ENCODE measurements at places on chromosomes 2 and 18.

- no peak for DNase-seq
Measured at GRCh38 chr18:36281936-36282335, 15.6 kb upstream of the FHOD3 start.

DNA sequence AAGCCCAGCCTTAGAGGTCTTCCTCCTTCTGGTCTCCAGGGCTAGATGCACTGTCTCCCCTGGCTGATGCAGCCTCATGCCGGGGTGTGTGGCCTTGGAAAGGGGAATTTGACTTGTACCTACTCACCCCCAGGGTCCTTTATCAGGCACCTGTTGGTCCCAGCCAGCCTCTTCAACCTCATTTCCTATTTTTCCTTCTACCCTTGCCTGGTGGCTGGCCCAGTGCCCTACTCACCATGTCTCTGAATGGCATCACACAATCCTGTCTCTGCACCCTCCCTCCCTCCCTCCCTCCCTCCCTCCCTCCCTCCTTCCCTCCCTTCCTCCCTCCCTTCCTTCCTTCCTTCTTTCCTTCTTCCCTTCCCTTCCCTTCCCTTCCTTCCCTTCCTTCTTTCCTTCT lies 17.1 kb upstream of the ST3GAL5 start:
- no peak for DNase-seq

DNA sequence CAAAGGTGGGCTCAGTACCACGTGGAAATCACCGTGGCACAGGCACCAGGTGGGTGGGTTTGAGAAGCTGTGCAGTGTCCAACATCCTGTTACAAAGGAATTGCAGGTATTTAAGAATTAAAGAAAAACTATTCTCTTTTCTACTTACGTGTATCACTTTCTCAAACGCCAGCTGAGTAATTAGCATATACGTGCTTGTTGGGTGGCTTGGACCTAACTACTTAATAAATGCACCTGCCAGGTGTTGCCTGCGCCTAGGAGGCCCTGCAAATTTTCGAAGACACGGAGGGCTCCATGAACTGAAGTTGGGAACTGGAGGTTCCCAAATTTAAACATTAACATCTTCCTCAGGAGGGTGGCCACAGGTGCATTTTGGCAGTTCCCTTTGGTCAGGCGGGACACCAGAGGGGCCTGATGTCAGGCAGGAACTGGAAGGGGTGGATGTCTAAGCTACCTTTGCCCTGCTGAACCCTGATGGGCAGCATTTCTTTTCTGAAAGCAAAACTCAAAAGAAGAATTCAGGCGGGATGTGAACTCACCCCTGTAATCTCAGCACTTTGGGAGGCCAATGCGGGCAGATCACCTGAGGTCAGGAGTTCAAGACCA lies 84.8 kb downstream of the HS6ST1 start:
- no peak for DNase-seq

GRCh38 chr2:147619808-147620207 lies 225.0 kb upstream of the ACVR2A start:
- no peak for DNase-seq

DNA sequence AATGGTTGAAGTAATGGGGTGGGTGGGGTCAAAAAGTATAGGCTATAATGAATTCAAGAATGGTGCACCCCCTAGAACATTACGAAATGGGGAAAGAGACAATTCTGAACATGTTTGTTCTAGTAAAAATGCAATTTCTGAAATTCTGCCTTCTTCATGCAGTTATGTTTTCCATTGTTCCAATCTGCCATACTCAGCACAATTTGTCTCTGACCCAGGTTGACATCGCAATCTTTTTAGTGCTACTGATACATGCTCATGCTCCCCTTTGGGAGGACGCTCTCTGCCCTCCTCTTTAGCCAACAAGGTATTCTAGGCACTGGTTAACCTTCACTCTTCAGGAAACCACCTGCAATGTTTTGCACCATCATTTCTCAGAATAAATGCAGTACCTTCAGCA lies 1303.9 kb upstream of the PIK3C3 start:
- DNase-seq, result no peak
